ENCODE measurements at places on chromosomes 13 and 19.
A peak's percentile ranks its signal among the peaks of the same experiment; 100 is the strongest.

DNA sequence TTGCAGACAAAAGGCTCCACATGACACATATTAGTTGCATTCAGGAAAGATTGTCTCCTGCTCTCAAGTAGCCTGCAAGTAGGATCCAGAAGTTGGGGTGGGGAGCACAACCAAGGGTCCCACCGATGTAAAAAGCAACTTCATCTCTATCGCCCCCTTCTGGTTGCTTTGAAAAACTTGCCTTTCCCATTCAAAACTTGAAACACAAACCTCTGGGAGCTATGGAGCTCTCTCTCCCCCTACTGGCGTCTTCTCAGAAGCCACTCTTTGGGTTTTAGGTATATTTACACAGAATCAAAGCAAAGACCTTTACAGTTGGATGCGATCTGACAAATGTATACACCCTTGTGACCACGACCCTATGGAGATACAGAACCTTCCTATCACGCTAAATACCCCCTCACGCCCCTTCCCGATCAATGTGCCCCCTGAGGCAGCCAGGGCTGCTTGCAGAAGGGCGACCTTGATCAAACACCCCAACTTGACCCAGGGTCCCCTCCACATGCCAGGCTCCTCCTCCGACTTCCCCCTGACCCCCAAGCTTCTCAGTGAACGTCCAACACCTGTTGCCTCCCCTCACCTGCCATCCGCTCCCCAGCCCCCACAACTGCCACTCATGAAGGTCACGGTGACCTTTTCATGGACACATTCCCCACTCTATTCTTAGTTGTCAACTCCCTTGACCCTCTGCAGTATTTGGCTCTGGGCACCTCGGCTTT is 10.1 kb downstream of the NOSIP start:
- DNase-seq: peak; percentile 78

GRCh38 chr19:23393121-23393520 is 2.1 kb downstream of the ZNF91 start:
- no peak for DNase-seq

DNA sequence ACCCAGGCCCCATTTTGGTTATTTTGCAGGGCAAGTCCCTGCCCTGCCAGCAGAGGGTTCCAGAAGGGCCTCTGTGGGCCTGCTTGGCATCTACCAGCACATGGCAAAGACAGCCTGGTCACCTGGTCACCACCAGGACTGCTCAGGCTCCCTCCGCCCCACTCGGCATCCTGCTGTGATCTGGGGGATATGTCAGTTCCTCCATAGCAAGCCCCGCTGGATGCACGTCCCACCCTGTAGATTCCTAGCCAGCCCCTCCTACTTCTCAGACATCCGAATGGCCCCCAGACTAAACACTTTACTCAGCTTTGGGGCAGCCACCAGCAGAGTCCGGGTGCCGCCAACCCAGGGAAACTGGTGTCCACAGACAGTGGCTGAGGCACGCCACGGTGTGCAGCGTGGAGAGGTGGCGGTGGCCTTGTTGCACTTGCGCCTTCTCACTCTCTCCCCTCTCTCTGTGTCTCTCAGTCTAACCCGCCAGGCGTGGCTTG is 31.8 kb upstream of the USE1 start:
- no peak for DNase-seq

GRCh38 chr19:39546599-39546998 is 6.6 kb upstream of the EID2 start:
- no peak for DNase-seq

- DNase-seq: peak; percentile 90
Measured at GRCh38 chr19:5803752-5804515, 933 bp upstream of the NRTN start.

DNA sequence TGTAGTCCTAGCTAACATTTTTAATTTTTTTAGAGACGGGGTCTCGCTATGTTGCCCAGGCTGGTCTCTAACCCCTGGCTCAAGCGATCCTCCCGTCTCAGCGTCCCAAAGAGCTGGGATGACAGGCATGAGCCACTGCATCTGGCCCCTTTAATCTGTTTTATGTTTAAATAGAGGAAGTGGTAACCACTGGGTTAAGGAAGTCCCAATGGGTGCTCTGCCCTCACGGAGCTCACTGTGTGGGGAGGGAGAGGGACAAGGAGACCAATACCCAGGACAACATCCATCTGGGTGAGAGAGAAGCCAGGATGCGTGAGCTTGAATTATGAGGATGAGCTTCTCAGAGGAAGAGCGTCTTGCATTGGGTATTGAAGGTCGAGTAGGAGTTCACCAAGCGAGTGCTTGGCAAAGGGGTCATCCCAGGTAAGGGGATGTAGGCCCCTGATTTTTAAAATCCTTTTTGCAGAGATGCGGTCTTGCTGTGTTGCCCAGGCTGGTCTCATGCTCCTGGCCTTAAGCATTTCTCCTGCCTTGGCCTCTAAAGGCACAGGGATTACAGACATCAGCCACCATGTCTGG is 13.8 kb downstream of the YJU2 start:
- no peak for DNase-seq

Data from activated CD4-positive, alpha-beta T cell treated with anti-CD3 and anti-CD28 coated beads for 4 hours (primary cell).